Urinary bladder (tissue), 4 donors: ENCODE measurements at places on chromosomes 7 and 10. TPM values are rescaled to one million over a fixed set of nuclear protein-coding genes. Genes with fewer than 3 reads are reported as not detected.

DNA sequence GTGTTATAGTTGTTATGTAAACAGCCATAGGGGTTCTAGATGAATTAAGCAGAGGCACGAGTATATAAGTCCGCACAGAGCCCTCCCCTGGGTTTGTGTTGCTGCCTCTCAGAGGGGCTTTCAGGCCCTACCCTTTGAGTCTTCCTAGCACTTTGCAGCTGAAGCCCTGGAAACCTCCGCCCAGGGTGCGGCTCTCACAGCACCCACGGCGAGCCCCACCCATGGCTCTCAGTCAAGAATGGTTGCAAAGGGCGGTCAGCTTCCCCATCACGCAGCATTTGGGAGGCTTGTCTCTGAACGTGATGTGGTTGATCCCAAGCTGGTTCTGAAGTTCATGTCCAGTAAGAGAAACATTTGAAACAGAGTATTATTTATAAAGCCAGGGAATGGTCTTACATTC is 18.8 kb upstream of the INSIG1 start:
- DNase-seq, result no peak

DNA sequence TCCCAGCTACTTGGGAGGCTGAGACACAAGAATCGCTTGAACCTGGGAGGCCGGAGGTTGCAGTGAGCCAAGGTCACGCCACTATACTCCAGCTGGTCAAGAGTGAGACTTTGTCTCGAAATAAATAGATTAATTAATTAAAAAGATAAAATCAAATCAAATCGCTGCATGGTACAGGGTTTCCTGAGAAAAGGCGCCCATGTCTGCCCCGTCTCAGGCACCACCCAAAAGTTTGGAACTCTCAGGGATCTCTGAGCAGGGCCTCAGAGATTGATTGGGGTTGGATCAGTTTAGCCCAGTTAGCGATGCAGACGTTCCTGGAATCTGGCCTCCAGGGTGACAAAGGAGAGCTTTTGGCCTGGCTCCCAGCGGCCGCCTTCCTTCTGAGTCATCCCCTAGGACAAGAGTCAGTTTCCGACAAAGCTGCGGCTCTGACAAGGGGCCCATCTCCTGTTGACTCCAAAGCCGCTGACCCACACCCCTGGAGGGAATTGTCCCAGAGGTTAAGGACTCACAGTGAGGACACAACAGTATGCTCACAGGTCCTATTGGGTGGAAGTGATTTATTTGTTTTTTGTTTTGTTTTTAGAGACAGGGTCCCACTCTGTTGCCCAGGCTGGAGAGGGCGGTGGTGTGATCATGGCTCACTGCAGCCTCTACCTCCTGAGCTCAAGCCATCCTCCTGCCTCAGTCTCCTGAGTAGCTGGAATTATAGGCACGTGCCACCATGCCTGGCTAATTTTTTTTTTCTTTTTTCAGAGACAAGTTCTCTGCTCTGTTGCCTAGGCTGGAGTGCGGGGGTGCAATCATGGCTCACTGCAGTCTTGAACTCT is 6.8 kb downstream of the ORAI2 start:
- no peak for DNase-seq

DNAJC1 gene
- 44.1 TPM for polyA plus RNA-seq

- no peak for DNase-seq
These were observed 632.6 kb downstream of the KCNMA1 start for GRCh38 chr10:77004917-77005564.

ABCC2 gene
- 2.4 TPM for polyA plus RNA-seq

- no peak for DNase-seq
These were observed 22.8 kb upstream of the AGMO start for GRCh38 chr7:15584575-15584974.

DNA sequence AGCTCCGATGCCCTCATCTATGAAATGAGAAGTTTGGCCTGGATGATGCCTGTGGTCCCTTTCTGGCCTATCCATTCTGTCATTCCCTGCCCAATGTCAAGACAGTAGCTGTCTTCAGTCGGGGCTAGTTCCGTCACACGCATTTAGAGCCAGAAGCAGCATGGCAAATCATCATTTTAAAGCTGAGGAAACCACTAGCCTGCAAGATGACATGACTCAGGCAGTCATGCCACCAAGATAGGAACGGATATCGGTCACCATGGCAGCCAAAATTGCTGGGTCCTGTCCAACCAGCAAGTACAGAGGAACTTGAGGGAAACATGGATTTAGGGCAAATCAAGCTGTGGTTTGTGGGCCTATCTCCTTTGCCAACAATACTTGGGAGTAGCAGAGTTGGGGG is 64.5 kb upstream of the MRLN start:
- DNase-seq, result no peak

RBP3 gene
- not detected for polyA plus RNA-seq

DGKI gene
- polyA plus RNA-seq, result 1.8 TPM

ACTR3C gene
- polyA plus RNA-seq, result 3.4 TPM
